ENCODE measurements at places on chromosomes 3 and 15.

- DNase-seq, result no peak
Observed at GRCh38 chr3:66023738-66024385, 14.9 kb downstream of the MAGI1 start.

DNA sequence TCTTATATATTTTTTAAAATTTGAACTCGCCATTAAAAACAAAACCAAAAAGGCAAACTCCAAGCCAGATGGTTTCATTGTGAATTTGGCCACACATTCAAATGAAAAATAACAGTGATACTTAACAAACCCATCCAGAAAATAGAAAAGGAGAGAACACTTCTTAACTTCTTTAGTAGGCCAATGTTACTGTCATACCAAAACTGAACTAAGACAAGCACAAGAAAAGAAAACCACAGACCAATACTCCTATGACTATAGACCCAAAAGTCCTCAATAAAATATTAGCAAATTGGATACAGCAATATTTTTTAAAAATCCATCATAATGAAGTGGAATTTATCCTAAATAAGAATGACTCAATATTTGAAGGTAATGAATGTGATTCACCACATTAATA is 73.5 kb upstream of the ALDH1A3 start:
- no peak for DNase-seq

DNA sequence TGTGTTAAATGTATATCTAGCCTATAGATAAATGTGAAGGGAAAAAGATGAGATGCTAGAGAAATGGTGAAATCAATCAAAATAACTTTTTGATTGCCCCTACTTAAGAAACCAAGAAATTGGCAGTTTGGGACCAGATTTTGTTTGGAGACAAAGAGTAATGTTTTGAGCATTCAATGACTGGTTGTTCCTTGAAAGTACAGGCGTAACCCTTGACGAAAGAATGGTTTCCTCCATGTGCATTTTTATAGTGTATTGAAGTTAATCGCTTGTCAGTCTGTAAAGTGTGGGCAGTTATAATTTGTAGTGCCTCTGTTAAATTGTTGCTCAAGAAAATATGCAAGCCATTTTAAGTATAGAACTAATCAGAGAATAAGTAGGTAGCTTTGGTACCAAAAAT is 1.2 kb downstream of the KIF23 start:
- DNase-seq, result no peak

DNA sequence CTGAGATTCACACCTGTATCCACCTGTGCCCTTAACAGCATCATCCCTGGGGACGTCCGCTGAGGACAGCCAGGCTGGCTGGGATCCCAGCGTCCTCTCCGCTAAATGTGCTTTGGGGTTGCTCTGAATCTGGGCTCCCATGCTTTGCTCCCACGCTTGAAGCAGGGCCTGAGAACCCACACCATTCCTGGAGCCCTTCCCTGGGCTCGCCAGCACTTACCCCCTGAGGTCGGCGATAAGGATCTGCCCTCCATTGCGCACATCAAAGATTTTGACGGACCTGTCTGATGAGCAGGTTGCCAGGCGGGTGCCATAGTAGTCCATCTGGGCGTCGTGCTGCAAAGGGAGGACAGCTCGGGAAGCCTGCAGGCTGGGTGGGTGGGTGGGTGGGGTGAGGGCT is 5.8 kb downstream of the SEC13 start:
- DNase-seq, result no peak

DNA sequence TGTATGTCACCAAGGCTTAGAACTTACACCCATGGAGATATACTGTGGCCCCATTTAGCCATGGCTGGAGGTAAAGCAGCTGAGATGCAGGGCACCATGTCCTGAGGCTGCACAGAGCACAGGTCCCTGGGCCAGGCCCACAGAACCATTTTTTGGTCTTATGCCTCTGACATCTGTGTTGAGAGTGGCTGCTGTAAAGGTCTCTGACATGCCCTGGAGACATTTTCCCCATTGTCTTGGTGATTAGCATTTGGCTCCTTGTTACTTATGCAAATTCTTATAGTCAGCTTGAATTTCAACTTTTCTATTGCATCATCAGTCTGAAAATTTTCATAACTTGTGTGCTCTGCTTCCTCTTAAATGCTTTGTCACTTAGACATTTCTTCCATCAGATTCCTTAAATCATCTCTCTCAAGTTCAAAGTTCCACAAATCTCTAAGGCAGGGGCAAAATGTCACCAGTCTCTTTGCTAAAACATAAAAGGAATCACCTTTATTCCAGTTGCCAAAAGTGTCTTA is 701.3 kb downstream of the EPHA3 start:
- no peak for DNase-seq

DNA sequence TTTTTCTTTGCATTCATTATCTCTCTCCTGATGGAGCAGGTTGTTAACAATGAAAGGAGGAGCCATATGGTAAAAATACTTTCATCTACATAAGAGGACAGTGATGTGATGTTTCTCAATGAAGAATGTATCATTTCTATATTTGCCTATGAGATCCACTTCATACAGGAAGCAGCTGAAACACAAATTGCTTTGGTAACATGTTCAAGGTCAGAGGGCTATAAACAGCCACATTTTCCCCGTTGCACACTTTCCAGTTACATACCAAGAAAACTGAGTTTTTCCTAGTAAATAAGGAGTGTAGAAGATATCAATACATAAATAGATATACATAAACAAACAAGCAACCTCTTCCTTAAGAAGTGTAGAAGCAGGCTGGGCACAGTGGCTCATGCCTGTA is 32.6 kb upstream of the GYG1 start:
- no peak for DNase-seq

- no peak for DNase-seq
Observed at GRCh38 chr3:194139814-194140391, 4.0 kb downstream of the HES1 start.

- no peak for DNase-seq
Observed at GRCh38 chr3:102745881-102746280, 311.1 kb downstream of the ZPLD1 start.

DNA sequence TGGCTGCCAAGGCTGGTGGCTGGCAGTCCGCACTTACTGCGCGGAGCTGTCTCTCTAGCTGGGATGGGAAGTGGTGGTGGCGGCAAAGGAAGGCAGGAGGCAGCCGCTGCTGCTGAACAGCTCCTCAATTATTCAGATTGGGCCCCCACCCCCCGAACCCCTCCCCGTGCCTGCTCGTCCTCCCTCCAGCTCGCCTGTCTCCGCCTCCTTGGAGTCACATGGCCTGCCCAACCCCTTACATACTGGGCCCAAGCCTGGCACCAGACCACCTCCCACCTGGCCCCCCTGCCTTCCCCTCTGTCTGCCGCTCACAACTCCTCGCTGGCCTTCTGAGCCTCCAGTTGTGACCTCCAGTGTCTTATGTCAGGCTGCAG is at the start of gene SLC7A14:
TSS of gene SLC7A14 (minus strand) at position 139 of the 374 bp plus-strand sequence. CDS start 59,139 bp downstream, outside the sequence.
- no peak for DNase-seq

DNA sequence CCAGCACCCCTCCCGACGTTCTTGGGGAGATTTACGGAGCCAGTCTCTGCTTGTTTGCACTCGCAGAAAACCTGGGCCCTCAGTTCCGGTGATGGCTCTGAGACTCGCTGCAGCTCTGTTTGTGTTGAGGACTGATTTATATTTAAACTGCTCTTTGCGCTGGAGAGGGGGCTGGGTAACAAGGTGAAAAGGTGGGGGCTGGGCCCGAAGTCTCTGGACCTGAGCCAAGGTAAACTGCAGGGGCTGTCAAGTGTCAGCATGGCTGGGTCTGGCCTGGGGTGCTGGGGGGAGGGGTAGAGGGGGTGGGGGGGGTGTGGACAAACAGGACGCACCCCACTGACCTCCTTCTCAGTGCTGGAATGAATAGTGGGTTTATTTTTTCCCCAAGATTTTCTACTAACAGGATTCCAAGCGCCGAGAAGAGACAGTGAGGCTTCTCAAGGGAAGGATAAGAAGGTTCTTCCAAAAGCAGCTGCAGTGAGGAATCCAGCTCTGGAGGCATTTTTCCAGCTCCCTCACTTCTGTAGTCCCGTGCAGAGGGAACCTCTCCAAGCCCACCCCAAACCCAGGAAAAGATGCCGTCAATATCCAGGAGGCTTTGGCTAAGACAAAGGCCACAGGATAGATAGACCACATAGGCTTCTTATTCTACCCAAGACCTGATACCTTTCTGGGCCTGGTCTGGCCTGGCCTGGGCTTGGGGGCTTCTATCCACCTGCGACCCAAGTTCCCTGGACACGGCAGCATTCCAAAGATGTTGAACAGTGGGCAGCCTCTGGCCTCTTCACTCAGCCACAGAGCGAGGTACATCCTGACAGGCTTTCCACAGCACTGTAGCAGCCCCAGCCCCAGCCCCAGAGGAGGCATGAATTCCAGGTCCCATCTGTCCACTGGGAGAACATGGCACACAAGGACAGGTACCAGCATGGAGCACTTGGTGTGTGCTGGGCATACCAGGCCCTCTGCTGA is 938 bp upstream of the SLCO2A1 start:
- DNase-seq, result no peak

DNA sequence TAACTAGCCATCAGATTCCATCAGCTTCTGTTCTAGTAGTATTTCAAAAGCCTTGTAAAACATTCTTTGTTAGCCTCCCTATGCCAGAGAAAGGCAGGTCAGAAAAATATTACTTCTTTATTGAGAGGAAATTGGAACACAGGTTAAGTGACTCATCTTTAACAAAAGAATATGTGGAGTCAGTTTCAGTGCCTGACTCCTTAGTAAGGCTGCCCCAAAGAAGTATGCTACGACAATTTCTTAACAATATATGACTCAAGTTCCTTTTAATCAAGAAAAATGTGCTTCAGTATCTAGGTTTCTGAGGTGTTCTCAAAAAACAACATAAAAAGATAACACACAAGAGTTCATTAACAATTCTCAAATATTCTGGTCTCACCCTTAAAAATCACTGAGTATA is 139.2 kb downstream of the VPS13C start:
- no peak for DNase-seq

DNA sequence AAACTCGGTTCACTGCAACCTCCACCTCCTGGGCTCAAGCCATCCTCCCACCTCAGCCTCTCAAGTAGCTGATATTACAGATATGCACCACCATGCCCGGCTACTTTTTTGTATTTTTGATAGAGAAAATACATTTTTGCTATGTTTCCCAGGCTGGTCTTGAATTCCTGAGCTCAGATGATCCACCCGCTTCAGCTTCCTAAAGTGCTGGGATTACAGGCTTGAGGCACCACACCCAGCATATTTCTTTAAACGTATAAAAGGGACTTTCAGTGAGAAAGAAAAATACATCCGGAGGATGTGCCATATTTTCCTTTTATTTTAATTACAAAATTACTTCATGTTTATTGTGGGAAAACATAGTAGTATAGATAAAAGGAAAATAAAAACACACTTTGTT is 55.2 kb downstream of the RPL39L start:
- DNase-seq, result no peak

DNA sequence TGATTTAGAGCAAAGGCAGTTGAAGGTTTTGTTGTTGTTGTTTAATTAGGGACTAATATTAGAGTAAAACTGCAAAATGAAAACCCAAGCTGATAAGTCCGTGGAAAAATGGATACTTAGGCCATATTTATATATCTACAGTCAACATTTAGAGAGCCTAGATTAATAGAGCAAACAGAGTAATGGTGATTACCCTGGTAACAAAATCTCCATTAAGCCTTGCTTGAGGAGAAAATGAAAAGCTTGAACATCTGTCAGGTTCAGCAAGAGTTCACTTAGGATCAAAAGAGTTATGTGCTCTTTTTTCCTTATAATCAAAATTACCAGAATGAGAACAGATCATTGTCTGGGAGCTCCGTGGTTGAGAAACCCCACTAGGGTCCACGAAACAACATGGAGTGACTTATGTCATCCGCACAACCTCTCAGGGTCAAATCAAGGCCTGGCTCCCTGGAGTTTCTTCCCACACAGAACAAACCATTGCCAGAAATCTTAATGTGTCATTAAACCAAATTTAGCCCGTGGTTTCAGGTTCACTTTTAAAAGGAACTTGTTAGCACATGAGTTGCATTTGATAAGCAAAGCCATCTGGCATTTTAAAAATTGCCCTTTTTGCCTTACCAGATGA is 381.2 kb downstream of the GABRB3 start:
- DNase-seq, result no peak

- no peak for DNase-seq
Observed at GRCh38 chr3:146783446-146783845, 178.3 kb upstream of the PLSCR5 start.

GRCh38 chr3:24830230-24831152 is 335.8 kb upstream of the THRB start:
- DNase-seq, result no peak

- DNase-seq, result no peak
Observed at GRCh38 chr15:84908564-84908963, 24.1 kb downstream of the SLC28A1 start.

DNA sequence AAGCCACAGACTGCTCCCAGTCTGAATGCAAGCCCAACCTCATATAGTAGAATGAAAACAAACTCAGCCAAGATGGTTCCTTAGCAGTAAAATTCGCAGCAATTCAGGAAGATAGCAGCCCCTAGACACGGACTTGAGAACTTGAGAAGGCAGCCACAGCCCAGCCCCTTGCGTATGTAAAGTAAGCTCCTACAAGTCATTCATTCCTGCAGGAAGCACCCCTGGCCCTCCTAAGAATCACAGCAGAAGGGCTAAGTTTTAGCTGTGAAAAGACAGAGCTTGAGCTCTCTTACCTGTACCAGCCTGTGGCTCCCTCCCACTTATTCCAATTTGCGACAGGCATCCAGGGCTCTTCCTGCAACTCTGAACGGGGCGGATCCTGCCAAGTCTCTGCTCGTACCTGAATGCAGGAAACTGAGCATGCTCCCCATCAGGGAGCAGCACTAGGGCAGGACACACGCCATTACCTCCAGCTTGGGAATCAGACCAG is 136.4 kb downstream of the MAGI1 start:
- no peak for DNase-seq

DNA sequence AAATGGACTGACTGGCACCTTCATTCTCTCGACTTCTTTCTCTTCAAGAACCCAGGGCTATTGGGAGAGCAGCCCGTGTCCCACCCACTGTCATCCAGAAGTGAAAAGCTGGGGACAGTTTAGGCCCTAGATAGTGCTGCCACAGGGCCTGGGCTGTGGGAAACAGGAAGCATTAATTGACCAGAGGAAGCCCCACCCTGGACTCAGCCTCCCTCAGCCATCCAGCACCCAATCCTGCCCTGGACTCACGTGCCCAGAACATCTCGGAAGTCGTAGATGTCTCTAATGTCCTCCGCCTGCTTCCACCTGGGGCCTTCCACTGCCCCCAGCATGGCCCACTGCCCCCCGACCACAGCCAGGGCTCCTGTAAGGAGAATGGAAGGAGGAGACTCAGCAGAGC is 2.3 kb downstream of the CAMK1 start:
- DNase-seq, result no peak

DNA sequence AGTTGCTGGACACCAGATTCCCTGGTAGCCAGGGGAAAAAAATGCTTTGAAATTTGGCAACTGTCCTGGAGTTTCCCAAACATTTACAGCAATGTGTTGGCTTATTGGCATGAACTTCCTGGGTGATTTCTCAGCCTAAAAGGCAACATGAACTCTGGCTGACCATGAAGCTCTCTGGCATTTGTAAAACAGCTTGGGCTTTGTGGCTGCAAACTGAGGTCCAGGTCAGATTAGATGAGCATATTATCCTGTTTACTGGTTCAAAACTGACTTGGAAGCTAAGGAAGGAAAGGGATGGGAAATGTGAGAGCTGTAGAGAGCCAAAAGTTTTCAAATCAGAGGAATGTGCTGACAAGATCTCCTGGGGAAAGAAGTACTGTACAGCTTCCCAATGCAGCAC is 139.0 kb downstream of the P3H2 start:
- DNase-seq, result no peak

Data from stimulated activated CD4-positive, alpha-beta T cell treated with anti-CD3 and anti-CD28 coated beads, Interleukin-15, amount 100 ng/mL, for 1 hour (primary cell).